ENCODE measurements at places on chromosomes 13 and 19.

DNA sequence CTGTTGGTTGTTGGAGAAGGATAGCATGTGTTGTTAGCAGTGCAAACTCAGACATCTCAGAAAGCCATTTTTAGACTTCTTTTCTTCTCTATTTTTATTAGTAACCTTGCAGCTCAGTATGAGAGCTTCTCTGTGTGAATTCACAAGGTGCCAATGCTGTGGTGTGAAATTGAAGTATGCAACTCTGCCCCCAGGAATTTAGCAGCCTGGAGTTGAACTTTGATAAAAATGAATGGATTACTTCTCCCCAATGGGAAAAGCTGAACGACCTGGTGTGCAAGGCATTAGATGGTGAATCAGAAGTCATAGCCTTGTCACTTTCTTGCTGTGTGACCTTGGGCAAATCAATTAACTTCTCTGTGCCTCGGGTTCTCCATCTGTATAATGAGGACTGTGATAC is 512.3 kb upstream of the PCDH9 start:
- no peak for DNase-seq

- no peak for DNase-seq
Measured at GRCh38 chr13:51644654-51645053, 60.4 kb downstream of the WDFY2 start.

DNA sequence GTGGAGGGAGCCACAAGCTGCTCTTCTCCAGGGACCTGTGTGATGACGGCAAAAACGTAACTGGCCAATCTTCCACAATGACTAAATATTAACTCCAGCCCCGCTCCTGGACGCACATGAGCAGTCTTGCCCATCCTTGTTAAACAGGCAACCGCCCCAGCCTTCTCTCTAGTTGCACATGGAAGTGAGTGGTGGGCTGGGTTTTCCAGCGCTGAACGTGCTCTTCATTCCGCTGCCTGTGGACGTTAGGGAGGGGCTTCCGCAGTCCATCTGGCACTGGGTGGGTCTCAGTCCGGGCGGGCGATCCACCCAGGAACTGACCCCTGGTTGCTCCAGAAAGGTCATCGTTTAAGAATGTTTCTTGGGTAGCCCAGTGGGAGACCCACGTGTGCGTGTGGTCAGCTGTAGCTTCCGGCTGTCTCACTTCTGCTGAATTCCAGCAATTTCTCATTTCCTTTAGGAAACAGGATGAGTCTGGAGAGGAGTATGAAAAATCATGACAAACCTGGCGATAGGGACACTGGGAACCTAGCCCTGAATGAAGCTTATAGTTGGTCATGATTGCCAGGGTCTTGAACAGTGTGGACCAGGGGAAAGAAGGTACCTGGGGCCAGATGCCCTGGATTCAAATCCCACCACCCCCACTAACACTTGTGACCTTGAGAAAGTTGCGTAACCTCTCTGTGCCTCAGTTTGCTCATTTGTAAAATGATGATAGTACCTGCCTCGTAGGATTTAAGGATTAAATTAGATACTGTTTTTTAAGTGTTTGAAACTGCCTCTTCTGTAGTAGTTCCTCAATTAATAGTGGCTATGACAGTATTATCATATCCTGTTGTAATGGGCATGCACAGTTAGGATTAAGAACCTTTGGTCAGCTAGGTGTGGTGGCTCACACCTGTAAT is 92.6 kb downstream of the SIPA1L3 start:
- DNase-seq, result no peak

- no peak for DNase-seq
Measured at GRCh38 chr13:26010487-26011207, 41.2 kb downstream of the SHISA2 start.

- no peak for DNase-seq
Measured at GRCh38 chr19:40465025-40465556, 454 bp downstream of the BLVRB start.

DNA sequence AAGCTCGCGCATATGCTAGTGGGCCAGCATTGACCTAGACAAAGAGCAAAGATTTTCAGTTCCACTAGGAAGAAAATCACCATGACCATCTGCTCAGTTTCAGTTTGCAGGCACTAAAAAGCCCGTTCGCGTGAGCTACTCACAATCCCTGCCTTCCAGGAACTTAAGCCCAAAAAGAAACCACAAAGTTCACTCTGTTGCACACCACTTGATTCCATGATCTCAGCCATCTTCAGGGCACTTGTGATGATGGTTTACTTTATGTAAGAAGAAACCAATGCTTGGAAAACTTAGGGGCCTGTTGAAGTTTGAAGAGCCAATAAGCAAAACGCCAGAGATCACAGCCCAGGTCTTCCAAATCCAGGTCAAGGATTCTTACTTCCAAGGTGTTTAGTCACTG is 45.0 kb upstream of the SLC15A1 start:
- DNase-seq, result no peak

GRCh38 chr19:18595475-18595874 is 6.9 kb downstream of the REX1BD start:
- DNase-seq, result no peak

DNA sequence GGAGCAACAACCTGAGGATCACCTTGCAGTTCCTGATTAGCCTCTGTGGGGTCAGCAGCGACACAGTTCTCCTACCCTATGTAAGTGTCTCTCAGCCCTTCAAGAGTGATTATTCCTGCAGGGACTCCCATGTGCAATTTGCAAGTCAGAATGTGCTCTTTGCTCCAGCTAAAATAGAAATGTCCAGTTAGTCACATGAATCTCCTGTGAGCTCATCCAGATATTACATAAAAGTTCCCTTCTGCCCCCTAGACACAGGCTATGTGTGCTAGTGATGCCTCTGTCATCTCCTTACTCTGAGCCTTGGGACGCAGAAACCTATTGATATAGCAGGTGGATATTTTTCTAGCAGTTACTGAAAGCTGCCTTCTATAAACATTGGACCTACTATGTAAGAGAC is 105.5 kb downstream of the ZAR1L start:
- DNase-seq, result no peak

GRCh38 chr13:31950111-31950815 is 81.3 kb upstream of the FRY start:
- DNase-seq, result no peak

GRCh38 chr19:45420871-45421270 is 2.8 kb downstream of the ERCC1 start:
- no peak for DNase-seq
